ENCODE measurements at places on chromosomes 1 and 21.

- DNase-seq, result peak; percentile 33
Measured at GRCh38 chr1:234970731-234971476, 157.7 kb downstream of the TOMM20 start.

DNA sequence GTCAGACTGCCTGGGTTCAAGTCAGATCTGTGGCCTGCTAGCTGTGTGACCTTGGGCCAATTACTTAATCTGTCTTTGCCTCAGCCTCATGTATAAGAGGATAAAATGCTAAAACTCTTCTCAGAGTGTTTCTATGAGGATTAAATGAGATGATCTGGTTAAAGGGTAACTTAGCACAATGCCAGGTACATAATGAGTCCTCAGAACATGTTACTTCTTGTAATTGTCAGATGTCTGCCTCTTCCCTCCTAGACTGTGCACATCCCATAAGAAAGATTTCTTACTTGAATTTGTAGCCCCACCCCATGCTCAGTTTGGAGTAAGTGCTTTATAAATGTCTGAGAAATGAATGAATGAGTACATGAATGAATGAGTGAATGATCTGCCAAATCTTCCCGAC is 34.6 kb upstream of the HIVEP3 start:
- no peak for DNase-seq

GRCh38 chr21:38083535-38083934 is 167.3 kb upstream of the KCNJ6 start:
- no peak for DNase-seq

- DNase-seq, result peak; percentile 60
Measured at GRCh38 chr1:18913065-18913835, 10.9 kb upstream of the ALDH4A1 start.

GRCh38 chr1:169108223-169108622 is 1.7 kb downstream of the ATP1B1 start:
- DNase-seq, result no peak

DNA sequence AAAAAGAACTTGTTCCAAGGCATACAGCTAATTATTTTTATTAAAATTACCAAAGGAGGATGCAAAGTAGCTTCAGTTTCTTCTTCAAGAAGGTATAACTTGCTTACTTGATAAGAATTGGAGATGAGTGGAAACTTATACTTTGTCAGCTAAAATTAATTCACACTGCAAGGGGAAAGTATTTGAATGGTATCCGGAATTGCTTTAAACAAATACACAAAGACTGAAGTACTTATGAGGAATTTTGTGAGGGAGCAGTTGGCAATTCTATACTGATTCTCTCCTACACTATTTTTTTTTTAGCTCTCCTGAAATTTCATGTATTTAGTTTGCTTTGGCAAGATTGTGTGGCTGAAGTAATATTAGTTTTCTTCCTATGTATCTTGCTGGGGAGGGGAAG is 39.2 kb upstream of the GRIK1 start:
- no peak for DNase-seq

DNA sequence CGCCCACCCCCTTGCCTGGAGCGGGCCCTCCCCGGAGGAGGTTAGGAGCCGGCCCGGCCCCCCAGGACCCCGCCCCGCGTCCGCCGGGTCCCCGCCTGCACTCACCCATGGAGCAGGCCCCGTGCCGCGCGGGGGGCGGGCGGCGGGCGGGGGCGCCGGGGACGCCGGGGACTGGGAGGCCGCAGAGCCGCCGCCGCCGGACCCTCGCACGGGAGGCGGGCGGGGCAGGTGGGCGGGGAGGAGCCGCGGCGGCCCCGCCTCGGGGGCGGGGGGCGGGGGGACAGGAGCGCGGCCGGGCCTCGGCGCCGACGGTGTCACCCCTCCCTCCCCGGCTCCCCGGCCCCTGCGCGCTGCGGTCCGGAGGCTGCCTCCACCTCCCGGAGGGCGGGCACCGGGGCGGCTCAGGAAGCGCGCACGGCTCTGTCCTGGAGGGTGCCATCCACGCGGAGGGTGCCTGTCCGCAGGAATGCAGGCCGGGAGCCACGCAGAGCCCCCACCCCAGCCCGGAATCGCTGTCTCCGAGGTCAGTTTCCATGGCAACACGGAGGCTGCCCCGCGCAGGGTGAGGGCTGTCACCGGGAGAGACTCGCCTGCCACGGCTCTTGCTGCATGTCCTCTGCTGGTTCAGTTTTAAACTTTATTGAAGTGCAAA is 5.9 kb upstream of the PLEKHG5 start:
- no peak for DNase-seq

DNA sequence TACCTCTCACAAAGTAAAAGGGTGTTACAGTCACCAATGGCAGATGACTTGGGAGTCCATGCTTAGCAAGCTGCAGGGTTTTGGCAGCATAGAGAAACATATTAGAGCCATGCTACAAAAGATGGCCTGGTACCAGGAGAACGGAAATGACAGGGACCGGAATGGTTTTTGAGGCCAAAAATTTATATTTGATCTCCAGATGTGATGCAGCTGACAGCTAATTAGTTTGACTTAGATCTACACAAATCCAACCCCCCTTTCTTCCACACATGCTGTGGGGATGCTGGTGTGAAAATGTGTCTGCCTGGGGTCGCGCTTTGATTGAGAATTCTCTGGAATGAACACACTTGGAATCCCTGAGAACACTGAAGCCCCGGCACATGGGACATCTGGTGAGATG is 26.5 kb downstream of the SYF2 start:
- DNase-seq, result no peak

DNA sequence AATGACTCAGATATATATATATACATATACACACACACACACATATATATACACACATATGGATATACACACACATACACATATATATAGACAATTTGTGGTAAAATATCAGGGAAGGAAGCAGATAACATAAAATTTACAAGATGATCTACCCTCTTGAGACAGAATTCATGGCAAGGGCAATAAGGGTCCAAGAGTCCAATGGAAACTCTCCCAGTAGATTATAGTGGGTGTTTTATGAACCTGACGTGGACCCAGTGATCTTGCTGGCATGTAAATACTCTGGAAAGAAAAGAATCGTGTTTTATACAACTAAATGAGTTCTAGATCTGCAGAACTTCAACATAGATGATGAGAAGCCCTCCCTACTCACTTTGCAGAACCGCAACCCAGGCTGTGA is 49.3 kb downstream of the DENND1B start:
- no peak for DNase-seq

DNA sequence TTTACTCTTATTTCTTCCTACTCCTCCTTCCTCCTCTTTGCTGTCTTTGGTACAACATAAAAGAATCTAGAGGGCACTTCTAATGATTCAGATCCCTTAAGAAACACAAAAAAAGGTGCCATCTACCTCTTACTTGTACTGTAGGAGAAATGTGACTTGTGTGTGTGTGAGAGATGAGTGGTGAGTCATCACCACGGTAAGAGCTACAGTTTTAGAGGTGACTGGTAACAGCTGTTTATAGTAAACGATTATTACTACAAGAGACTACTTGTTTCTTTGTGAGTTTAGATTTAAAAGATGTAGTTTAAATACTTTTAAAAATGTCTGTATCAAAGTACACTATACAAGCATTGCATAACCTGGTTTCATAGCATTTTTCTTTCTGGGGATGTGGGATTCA is 40.4 kb downstream of the SLC35D1 start:
- DNase-seq, result no peak

- no peak for DNase-seq
Measured at GRCh38 chr1:53197291-53198200, 922 bp downstream of the CPT2 start.

DNA sequence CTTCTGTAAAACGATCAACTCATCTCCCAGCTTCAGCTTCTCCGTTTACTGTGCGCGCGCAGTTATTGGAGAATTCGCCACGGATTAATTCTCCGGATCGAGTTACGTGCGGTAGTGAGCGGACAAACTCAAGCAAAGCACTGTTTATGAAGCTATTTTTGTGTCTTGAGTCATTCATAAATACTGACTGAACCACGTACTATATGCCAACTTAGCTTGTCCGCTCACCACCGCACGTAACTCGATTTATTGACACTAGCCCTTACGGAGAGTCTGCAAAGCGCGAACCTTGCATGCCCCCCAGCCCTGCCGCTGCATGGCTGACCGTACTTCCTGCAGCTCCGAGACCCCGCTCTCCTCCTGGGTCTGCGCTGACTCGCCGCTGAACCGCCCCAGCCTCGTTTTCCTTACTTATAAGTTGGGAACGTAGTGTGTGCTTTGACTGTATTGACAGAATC is 773 bp downstream of the CHD1L start:
- DNase-seq, result no peak

- DNase-seq, result no peak
Measured at GRCh38 chr1:63049135-63049534, 265.2 kb downstream of the ATG4C start.

DNA sequence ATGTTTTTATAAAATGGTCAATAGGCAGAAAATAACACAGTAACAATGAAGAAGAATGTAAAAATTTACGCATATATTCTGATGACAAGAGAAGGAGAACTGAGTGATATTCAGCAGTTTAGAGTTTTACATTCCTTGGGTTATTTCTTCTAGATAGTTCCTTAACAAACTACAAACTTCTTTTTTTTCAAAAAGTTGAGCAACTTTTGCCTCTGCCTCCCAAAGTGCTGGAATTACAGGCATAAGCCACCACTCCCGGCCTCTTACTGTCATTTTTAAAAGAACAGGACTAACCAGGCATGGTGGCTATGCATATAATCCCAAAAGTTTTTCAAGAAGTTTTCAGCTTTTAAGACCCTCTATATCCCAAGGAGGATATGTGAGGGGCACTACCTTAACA is 32.9 kb downstream of the ARNT start:
- DNase-seq, result no peak

DNA sequence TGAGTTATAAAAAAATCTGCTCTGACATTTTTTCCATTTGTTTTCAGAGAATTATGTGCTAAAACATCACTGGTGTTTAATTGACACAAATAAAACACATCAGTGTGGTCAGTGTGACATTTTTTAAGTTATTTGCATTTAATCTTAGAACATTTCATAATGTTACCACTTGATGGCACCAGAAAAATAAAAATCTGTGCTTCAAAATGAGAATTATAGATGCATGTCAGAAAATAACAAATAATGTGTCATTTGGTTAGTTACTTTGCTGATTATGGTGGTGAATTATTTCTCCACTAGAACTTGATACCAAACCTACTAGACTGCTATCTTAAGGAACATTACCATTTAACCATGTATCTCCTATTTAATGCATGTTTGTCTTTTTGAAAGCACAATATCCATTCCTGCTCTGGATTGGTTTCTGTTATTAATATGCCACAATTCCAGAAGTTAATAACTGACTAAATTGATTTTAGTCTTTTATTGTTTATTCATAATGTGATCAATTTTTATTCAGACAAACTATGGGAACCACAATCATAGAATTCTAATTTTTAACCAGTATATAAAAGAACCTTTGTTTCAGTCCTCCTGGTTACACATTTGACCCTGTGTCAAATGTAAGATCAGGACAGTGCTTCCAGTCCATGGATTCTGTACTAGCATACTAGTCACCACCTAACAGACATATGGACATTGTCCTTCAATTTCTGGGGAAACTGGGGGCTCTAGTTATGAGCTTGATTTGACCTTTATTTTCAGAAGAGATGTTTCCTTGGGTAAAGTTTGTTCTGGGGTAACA is 81.0 kb downstream of the RPS6KC1 start:
- peak; percentile 45 for DNase-seq

GRCh38 chr1:150321826-150322166 is 463 bp downstream of the PRPF3 start:
- DNase-seq, result no peak

DNA sequence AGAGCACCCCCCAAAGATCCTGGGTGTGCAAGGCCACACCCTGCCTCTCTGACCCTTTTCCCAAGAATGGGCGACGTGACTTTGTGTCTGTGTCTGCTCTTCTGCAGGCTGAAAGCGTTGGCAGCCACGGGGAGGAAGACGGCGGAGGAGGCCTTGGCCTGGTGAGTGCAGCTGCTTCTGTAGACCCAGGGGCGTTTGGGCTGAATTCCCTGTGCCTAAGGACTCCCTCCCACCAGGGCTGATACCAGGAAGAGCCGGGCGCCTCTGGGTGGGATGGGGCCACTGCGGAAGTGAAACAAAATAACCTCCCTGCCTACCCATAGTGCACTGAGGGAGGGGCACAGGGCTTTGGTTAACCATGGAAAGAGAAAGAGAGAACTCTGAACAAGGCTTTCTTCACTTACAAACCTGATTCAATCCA is 2.5 kb downstream of the UBASH3A start:
- no peak for DNase-seq

DNA sequence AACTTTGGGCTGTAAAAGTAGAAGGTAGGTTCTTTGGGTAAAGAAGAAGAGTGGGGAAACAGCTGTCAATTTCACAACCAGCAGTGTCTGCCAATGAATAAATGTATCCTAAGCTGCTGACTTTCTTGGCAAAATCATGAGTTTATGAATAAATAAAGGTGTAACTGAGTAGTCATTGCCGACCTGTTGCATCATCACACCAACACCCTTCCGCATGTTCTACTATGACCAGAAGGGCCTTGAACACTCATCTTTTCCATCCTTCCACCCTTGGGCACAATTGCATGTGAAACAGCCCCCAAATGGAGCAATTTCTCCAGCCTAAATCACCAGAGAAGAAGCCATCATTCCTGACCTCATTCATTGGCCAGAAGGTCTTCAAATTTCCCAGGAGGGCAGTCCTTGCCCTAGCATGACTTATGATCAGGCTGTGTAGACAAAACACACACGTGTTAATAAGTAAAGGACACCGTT is 31.2 kb upstream of the QSOX1 start:
- no peak for DNase-seq

- no peak for DNase-seq
Measured at GRCh38 chr1:1547476-1547875, 7.1 kb upstream of the TMEM240 start.

DNA sequence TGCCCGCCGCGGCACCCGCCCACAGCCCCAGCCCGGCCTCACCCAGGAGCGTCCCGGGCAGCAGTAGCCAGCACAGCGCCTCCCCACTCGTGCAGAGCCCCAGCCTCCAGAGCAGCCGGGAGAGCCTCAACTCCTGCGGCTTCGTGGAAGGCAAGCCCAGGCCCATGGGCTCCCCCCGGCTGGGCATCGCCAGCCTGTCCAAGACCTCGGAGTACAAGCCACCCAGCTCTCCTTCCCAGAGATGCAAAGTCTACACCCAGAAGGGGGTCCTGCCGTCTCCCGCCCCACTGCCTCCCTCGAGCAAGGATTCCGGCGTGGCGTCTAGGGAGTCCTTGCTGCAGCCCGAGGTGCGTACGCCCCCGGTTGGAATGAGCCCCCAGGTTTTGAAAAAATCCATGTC is 531.2 kb downstream of the KIF26B start:
- no peak for DNase-seq

GRCh38 chr1:162006081-162006480 is 17.6 kb downstream of the OLFML2B start:
- DNase-seq, result no peak

- DNase-seq, result no peak
Measured at GRCh38 chr21:42833439-42833815, 45.9 kb downstream of the WDR4 start.

- no peak for DNase-seq
Measured at GRCh38 chr1:31633117-31633516, 11.6 kb downstream of the PEF1 start.

GRCh38 chr1:194339471-194339870 is 1153.1 kb upstream of the B3GALT2 start:
- no peak for DNase-seq

GRCh38 chr1:64683419-64683818 is 61.5 kb upstream of the RAVER2 start:
- DNase-seq, result no peak

- no peak for DNase-seq
Measured at GRCh38 chr1:22916471-22916820, 56.2 kb downstream of the LACTBL1 start.
